ENCODE measurements at places on chromosomes 12 and 14.

GRCh38 chr12:52004042-52004648, 2.6 kb upstream of the TAMALIN start:
- DNase-seq, result no peak

DNA sequence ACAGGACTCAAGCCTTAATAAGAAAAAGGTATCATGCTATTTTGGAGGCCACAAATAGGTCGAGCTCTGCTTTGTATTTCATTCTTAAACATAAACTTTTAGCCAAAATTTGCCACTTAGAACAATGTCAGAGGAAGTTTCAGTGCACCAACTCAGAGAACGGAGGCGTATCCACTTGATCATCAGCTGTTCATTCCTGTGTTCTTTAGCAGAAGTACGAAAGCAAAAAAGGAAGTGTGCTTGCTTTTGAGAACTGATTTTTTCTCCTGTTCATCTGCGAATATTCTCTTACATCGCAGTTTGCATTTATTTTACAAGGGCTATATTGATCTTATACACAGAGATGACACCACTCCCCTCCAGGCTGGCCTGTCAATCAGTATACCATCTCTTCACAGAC, 188.6 kb upstream of the SOX5 start:
- no peak for DNase-seq

- no peak for DNase-seq
Measured at GRCh38 chr14:103699261-103699661, 16.0 kb downstream of the XRCC3 start.

DNA sequence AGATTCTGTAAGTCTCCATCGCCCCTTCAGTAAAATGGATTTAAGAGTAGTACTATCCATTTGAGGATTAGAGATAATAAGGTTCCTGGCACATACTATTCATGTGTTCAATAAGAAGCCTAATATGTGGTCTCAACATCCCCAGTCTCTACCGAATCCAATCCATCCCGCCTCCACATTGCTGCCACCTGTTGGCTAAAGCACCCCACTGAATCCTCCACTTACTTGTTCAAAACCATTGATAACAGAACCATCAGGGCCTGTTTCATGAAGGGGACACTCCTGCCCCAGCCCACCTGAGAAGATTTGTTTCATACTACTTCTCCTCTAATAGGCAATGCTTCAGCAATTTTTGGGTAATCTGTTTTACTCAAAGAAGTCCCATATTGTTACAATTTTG, 147.5 kb downstream of the SLC2A13 start:
- no peak for DNase-seq

DNA sequence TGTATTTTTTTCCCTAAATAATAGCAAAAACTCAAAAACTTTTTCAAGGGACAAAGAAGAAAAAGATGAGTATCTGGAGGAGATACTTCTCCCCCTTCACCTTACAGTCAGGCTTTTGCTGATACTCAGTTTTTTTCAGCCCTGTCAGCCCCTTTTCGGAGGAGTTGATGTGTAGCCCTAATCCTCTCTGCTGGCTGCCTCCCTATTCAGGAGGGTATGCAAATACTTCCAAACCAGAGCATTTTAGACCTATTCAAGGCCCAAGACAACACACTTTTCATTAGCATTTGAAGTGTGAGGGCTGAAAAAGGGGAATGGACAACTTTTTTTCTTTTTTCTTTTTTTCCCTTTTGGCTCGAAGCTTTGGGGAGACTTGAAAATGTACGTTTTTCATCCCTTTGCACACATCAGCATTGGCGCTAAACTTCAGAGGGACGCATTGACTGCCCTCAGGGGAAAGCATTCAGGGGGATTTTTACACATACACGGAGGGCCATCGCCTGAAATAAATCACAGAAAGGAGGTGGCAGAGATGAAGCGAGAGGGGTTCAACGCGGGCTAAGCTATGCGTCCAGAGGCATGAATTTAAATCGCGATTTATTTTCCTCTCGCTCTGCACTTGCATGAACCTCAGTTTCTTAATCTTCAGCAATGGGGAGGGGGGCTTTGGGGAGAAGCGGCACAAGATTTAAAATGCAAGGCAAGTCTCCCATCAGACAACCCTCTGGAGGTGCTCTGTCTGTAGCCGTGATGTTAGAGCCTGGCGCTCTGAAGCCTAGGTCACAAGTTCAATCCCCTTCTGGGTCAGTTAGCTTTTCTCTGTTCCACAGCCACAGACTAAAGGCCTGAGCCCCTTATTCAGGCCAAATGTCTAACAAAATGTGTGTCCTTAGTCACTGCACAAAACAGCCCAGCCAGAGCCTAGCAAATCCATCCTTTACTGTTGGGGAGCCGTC, 86.3 kb downstream of the ASCL1 start:
- DNase-seq, result no peak

DNA sequence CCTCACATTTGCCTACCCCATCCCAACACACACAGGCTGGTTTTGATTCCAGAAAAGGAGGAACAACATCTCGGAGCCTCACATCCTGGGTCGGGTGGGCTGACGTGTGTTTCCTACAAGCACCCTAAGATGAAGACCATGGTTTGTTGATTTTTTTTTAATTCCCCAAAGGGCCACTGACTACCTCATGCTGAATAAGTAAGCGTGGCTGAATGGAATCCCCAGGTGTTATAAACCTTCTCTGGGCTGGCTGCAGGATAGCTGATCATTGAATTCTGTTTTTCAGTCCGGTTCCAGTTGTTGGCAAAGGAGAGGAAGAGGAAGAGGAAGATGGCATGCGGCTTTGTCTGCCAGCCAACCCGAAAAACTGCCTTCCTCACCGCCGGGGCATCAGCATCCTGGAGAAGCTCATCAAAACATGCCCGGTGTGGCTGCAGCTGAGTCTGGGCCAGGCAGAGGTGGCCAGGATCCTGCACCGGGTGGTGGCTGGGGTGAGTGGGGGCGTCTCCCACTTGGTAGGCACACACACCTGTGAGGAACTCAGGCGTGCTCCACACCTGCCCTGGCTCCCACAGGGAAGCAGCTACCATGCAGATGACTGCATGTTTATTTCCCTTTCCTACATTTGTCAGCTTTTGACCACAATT, 42.0 kb downstream of the RIN3 start:
- DNase-seq, result no peak

DNA sequence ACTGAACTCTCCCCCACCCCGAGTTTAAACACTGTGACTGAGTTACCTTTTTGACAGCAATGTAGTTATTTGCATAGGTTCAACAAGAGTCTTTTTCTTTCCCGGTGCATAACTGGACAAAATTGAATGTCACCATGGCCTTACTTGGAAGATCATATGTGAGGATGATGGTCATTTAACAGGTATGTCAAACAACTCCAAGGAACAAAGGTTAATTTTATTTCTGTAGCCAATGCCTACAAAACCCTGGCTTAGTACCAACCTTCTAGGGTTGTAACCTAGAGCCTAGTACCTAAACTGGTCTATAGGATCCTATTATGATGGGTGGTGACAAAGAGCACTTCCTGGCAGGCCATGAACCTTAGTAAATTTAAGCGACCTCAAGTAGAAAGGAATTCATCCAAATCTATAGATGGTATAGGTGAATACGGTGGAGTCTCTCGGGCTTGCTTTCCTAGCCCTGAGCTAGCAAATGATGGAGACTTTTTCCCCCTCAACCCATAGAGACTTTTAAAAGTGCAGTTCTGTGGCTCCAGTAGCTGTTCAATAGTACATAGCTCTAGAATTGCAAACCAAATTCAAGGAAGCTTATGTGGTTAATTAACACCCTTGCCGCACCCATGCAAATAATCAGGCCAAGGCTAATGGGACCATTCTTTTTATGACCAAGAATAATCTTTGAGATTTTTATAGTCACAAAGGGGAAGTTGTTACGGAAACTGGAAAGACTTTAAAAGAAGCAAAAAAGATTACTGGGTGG, 89.0 kb downstream of the SLC38A1 start:
- no peak for DNase-seq

DNA sequence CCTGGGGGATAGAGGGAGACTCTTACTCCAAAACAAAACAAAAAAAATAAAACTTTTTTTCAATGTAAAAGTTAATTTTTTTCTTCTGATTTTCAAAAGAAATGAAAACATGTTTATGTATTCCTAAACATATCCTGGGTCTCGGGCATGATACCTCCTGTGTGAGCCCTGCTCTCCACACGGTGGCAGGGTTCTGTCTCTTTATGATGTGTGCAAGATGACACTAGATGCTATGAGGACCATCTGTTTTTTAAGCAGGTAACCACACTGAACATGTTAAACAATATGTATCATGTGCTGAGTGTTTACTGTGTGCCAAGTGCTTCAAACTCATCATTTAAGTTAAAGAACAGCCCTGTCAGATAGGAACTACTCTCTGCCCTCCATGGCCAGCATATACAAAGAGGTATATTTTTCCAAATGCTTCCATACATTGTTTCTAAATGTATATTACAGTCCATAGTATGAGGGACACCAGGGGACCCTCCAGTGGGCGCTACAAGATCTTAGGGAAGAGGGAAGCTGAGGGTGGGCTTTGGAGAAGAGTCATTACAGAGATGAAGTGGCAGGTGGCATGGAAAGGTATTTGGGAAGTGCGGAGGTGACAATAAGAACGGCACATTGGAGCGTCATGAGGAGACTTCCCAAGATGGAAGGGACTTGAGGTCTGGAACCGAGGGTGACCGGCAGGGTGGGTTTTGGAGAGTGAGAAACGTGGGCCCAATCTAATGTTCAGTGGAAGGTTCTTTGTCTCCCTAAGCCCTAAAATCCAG, 28.5 kb downstream of the FOS start:
- peak; percentile 78 for DNase-seq

DNA sequence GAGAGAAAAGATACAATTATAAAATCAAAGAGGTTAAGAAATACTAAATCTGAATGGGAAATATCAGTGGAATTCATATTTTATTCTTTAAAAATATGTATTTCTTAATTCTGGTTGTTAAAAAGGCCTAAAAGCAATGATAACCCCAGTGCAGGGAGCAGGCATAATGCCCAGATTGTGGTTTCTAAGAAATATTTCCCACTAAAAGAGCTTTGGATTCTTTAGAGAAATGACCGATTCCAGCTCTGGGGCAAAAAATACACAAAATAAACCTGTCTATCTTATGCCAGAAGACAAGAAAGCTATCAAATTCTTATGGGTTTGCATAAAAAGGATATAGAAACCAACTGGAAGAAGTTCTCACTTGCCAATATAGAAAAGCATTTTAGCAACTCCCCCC, 71.6 kb downstream of the PDE6H start:
- DNase-seq, result no peak

DNA sequence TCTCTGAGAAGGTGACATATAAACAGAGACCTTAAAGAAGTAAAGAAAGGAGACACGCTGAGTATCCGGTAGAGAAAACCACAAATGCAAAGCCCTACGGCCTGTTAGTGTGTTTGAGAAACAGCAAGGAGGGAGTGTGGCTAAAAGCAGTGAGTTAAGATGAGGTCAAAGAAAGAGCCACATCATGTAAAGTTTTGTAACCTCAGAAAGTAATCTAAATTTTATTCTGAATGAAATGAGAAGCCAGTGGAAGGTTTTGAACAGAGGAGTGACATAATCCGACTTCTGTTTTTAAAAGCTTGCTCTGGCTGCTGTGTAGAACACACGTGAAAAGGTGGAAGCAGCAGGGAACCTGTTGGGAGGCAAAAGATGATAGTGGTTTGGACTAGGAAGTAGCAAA, 32.6 kb downstream of the PPP2R5E start:
- DNase-seq, result no peak

DNA sequence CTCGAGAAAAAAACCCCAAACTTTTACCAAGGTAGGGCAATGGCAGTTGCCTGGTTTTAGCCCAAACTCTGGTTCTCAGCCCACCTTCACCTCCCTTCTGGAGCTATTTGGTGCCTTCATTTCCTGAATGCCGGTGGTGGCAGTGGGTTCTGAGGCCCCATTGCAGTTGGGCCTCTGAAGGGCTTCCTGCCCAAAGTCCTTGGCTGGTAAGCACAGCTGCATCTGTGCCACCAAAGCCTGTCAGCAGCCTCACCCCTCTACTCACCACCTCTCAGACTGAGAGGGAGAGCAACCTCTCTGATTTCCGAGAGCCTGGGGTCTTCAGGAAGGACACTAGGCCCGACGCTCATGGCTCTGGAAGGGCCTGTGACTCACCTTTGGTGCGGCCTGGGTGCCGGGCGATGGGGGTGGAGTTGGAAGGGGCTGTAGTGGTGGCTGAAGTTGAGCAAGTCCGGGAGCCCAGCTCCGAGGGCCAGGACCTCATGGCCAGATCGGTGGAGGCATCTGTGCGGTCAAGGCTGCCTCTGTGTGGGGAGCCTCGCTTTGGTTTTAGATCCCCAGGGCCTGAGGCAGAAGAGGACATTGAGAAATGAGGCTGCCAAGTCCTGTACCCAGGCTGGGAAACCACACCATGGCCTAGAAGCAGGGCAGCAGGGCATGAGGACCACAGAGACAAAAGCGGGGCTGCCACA, 38.6 kb upstream of the GPR68 start:
- no peak for DNase-seq

GRCh38 chr12:69985656-69986055, 160.6 kb downstream of the MYRFL start:
- DNase-seq, result no peak

GRCh38 chr12:16346958-16347357, 487 bp upstream of the MGST1 start:
- DNase-seq, result no peak

- DNase-seq, result no peak
Measured at GRCh38 chr14:56592746-56593544, 13.3 kb downstream of the TMEM260 start.

DNA sequence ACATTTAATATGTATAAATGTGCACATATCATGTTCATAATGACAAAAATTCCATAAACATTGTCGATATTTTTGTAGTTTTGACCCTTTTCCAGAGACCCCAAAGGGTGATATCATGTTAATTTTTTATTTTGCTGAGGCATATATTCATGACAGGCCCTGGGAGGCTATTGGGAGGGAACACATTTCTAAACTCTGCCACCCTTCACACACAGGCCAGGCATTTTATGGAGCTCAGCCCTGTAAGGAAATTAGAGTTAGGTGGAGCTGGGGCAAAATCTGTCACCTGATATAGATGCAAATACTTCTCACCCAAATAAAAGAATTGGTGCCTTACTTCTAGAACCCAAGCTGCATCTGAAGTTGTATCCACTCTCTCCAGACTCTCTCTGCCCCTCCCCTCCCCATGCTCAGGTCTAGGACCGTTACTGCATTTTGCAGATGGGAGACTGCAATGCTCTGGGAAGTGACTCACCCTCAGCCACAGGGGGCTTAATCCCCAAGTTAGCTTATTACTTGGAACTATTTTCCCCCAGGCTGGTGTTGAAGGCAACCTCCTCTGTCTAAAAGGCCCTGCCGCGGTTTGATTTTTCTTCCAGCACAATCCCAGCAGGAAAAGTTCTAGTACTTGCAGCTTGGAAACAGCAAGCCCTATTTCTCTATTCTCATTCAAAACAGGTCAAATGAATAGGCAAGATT, 238.9 kb downstream of the EMP1 start:
- DNase-seq, result no peak

DNA sequence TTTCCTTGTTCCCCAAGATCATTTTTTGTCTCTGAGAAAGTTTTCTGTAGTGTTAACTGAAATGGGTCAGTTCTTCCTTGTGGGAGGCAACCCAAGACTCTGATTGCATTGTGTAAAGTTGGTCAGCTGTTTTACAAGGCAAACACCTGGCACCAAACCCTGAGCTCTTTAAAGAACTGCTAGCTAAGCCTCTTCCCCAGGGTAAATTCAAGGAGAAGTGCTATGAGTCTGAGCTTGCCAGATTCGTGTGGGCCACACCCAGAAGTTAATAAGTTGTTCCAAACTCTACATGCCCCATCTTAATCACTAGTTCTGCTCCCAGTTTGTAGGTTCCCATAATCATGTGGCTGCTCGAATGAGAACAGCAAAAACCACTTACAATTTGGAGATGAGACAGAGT, 214.5 kb downstream of the BTG1 start:
- DNase-seq, result no peak

All from NCI-H187 (cell line).